ENCODE measurements at places on chromosomes 2 and 18. TPM values are rescaled to one million over a fixed set of nuclear protein-coding genes. Genes with fewer than 3 reads are reported as not detected.

PAX8 gene
- 2.0 TPM for total RNA-seq

ANKRD62 gene
- total RNA-seq, result not detected

DNAJC27 gene
- total RNA-seq, result 1.5 TPM

RAB6C gene
- not detected for total RNA-seq

CIDEA gene
- not detected for total RNA-seq

MC5R gene
- not detected for total RNA-seq

STARD6 gene
- total RNA-seq, result not detected

Data from pericardium fibroblast (primary cell).